NCI-H2171 (cell line): ENCODE measurements at places on chromosomes 3 and 15.

- peak; percentile 10 for DNase-seq
Observed at GRCh38 chr3:158261371-158261991, 151.6 kb downstream of the RSRC1 start.

DNA sequence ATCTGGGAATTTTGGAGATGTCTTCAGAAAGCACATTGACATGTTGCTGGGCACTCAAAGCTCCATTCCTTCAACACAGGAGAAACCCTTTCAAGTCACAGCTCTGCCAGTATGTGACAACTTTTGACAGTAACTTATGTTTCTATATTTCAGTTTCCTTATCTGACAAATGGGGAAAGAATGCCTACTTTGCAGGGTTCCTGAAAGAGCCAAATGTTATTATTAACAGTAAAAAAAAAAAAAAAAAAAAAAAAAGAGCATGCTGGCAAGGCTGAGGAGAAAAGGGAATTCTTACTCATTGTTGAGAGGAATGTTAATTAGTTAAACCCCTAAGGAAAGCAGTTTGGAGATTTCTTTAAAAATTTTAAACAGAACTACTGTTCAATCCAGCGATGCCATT is 272.5 kb upstream of the TGFBR2 start:
- no peak for DNase-seq

DNA sequence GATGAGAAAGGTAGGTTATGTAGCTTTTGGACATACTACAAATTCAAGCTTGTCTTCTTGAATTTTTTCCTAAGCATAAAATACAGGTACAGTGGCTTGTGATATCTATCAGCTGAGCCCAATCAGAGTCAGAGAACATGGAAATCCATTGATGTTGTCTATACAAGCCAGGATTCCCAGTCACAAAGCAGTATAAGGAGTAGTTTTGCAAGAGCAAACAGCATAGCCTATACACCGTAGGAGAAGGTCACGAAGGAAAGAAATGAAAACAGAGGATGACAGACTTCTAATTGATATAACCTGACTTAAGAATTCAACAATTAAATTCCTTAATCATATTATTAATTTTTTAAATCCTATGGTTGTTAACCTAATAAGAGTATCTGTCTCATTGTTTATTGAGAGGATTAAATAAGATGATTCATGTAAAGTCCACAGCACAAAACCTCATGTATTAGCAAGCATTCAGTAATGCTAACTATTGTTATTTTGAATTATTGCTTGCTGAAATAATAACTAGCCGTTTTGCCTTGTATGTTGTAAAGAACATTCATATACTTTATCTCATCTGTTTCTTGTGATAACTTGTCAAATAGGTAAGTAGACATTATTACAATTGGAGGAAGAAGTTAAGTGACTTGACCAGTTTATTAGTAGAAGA is 276.6 kb upstream of the ZPLD1 start:
- no peak for DNase-seq

DNA sequence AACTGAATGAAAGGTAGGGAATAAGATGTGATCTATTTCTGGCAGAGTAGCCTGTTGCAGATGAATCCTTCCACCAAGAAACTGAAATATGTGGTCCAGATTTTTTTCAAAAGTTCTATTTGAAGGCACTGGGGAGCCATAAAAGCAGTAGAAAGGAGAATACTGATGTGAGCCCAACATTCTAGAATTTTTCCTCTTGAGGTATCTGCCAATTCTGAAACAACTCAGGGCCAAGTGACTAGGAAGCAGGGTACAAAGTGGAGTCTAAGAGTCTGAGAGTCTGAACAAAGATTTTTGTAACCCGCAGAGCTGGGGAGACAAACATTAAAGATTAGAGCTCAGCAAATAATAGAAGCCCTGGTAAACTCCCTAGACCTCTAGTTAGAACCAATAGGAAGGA is 58.3 kb upstream of the SLCO3A1 start:
- no peak for DNase-seq

- DNase-seq = no peak
Observed at GRCh38 chr3:145815707-145816413, 345.1 kb downstream of the PLOD2 start.

- DNase-seq = no peak
Observed at GRCh38 chr15:98942431-98942830, 65.2 kb downstream of the PGPEP1L start.

DNA sequence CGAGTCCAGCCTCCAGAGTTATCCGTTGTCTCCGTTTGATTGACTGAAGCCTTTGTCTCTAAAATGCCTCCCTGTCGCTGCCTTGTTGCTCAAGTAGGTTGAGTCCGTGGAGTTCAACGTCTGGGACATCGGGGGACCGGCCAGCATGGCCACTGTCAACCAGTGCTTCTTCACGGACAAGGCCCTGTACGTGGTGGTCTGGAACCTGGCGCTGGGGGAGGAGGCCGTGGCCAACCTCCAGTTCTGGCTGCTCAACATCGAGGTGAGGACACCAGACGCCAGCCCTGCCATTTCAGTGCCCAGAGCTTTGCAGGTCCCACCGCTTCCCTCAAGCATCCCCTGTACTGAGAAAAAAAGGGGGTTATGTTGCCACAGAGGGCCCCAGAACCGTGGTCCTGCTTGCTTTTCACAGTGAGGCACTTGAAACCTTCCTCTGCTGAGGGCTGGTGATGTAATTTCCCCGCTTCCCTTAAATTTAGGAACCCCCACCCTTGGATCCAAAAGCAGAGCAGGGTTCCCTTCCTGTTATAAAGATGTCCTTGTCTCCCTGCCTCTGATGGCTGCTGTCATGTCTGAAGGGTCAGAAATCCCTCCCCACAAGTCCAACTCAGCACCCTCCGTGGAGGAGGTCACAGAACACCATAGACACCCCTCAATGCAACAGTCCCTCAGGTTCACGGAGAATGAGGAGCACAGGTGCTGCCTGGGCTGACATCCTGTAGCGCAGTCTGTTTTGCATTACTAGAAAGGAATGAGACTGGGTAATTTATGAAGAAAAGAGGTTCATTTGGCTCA is 105.7 kb downstream of the LRRK1 start:
- no peak for DNase-seq
